ENCODE measurements at places on chromosomes 1 and 21.

GRCh38 chr1:24212376-24212775, 25.3 kb upstream of the IFNLR1 start:
- no peak for DNase-seq

GRCh38 chr1:29800120-29800519, 563.8 kb downstream of the PTPRU start:
- DNase-seq = no peak

DNA sequence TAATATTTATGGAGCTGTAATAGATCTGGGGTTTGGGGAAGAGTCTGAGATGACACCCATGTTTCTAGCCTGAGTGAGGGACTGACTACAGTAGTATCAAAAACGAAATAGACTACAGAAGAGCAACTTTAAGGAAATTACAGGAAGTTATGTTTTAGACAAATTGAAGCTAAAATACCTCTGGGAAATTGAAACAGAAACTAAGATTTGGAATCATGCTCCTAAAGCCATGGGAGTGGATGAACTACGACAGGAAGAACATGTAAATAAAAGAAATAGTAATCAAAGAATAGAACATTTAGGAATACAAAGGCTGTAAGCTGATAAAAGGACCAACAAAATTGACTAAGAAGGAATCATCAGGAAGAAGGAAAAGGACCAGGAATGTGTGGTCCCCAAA, 68.9 kb downstream of the KIAA0319L start:
- DNase-seq = no peak

DNA sequence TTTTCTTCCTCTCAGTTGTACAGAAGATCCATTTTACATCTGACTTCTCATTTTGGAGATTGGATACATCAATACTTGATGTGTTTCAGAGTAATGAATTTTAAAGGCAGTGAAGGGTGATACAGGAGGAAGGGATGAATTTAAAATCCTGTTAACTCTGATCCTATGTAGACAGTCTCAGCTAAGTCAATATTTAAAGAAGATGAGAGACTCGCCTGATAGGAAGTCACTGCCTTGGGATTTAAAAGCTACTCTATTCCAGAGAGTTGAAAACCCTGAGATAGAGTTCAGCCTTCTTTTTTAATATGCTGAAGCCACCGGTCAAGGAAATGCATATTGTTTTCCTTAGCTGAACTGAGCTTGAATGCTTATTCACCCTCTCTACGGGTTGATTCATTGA, 42.7 kb downstream of the HUNK start:
- DNase-seq = no peak

GRCh38 chr21:38486706-38487105, 11.6 kb downstream of the ERG start:
- no peak for DNase-seq

DNA sequence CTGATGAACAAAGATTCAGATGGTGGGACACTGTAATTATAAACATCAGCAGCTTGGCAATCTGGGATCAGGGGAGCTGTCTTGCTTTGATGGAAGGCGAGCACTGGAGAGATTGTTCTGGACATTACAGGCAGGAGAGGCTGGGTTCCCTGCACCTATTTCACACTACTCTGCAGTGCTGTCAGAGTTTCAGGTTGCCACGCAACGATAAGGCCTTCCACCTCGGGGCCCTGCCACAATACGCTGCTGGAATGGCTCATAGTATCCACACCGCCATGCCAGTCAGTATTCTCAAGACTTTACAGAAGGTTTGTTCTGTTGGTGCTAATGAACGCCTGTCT, 96.8 kb downstream of the GLIS1 start:
- no peak for DNase-seq

DNA sequence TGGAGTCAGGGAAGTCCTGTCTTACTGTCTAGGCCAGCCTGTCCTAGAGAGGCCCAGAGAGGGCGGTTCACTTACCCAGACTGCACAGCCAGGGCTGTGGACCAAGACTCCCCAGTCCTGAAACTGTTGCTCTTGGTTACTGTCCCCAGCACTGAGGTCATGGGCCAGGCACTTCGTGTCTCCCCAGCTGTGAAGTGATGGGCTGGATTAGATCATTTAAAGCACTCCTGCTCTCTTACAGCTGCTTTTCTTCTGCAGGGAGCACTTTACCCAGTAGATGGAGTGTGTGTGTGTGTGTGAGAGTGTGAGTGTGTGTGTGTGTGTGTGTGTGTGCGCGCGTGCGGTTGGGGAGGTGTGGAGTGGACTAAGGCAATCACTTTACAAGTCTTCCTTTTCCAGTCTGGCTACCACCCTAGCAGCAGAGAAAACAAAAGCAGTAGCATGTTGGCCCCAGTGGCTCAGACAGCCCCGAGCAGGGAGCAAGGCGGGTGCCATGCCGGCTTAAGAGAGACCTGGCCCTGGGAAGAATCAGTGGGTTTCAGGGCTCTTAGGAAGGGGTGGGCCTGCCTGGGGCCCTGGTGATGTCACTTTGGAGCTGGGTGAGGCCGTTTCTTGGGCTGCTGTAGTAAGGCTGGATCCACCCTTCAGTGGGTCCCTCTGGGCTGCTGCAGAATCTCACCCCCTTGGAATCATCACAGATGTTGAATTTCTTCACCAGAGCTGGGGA, 2.4 kb downstream of the SPSB1 start:
- peak; percentile 56 for DNase-seq

GRCh38 chr21:36743446-36743845, 44.5 kb downstream of the SIM2 start:
- no peak for DNase-seq

DNA sequence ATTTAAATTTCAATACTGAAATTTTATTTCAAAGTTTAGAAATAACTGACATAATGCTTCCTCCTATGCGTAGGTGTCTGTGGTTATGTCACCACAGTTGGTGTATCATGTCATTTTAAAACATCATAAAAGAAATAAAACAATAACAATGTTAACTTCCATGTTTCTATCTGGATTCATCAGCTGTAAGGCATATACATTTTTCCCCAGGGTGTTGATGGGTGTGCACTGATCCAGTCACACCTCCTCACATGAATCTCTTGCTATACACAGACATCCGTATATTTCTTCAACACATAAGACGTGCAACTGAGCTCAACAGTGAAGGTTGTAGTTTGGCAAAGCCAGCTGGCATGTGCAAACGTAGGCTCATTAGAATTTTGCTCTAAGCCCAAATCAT, 6.2 kb downstream of the KCNA3 start:
- DNase-seq = no peak

DNA sequence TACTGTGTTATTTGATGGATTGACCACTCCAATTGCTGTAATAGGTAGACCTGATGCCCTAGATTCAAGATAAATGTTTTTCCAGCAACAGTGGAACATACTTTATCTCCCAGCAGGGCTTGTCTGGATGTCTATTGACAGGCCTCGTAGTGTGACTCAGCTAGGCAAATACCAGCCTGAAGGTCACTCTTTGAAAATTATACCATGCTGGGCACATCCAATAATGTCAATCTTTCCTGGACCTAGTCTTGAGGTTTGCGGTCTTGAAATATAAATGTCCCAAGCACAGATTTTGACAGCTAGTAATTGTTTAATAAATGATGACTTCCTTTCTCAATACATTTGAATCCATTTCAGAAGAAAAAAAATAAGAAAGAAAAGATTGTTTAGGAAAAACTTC, 1138.0 kb upstream of the TMPRSS15 start:
- no peak for DNase-seq

DNA sequence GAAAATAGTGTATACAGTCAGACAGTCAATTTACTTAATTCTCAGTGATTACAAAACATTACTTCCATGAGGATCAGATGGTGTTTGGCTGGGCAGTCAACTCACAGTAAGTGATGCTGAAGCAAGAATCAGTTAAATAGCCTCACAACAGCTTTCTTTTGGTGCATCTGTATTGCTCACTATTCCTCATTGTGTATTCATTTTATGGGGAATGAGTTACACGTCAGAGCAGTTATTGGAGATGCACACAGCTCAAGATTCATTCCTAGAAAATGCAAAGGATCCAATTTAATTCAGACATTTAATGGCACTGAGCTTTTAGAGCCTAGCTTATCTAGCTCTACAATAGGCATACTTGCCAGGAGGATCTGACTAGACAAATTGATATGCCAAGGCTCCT, 150.6 kb downstream of the HS2ST1 start:
- no peak for DNase-seq

DNA sequence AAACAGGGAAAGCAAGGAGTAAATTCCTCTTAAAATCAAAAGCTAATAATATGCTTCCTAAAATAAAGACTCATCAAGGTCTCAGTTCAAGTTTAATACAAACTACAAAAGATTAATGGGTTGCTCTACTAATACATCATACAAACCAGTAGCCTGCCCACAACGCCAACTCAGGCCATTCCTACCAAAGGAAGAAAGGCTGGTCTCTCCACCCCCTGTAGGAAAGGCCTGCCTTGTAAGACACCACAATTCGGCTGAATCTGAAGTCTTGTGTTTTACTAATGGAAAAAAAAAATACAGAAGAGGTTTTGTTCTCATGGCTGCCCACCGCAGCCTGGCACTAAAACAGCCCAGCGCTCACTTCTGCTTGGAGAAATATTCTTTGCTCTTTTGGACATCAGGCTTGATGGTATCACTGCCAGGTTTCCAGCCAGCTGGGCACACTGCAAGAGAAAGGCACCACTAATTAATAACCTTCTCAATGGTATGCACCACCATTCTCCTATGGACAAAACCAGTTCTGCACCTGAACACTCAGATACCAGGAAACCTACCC, 10.6 kb downstream of the PRDX1 start:
- no peak for DNase-seq

DNA sequence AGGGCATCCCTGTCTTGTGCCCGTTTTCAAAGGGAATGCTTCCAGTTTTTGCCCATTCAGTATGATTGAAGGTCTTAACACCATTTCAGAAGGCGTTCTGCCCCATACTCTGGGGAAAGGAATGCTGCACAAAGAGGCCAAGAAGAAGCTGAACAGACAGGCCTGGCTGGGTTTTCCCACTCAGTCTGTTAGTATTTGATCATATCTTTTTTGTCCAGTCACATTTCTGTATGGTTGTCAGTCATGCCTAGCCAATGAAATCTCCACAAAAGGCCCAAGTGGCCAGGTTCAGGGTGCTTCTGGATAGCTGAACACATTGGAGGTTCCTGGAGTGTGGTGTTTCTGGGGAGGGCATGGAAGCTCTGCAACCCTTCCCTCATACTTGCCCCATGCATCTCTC, 72.1 kb downstream of the NEK7 start:
- no peak for DNase-seq

DNA sequence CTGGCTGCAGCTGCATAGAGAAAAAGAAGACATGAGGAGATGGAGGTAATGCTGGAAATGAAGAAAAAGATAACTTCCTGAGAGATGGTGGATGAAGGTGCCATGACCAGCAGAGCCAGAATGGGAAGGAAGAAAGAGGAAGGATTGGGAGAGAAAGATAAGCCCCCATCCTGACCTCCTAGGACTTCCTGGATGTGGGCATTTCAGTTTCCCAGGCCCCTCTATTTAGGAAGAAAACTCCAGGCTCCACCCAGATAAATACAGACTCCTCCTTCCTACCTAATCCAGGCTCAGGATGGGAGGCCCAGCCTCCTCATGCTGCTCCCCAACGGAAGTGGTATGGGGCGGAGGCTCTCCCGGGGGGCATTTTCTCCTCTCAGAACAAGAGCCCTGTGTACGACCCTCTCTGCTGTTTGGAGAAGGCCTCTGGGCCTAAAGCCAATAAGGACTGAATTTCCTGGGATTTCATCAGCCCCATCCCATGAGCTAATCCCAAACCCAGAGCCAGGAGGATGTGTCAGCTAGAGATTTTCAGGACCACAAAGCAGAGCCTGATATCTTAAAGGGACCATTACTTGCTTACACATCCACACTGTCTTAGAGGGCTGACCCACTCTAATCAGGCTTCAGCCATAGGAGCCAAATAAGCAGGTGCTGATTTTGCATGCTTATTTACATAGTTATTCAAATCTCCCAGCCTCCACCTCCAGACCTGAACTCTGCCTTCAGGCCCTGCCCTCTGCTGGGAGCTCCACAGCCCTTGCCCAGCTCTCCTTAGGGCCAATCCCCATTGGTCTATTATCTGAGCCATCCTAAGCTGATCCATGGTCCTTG, 5.1 kb upstream of the ARHGEF2 start:
- DNase-seq = no peak

DNA sequence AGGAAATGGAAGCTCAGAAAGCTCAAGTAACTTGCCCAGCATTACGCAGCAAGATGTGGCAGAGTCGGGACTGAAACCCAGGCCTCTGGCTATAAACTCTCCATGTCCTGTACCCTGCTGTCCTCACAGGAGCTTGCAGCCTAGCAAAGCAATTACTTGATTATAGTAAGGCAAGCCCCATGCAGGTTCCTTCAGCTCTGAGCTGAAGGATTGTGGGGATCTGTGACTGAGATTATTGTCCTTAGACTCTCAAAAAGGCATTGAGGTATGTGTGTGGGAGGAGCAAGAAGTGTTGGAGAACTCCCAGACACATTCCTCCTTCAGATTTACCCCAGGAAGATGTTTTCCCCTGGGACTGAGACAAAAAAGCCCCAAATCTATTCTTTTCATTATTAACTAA, 124.0 kb upstream of the SPATA6 start:
- DNase-seq = no peak

GRCh38 chr1:226601456-226601855, 52.9 kb downstream of the STUM start:
- DNase-seq = no peak

DNA sequence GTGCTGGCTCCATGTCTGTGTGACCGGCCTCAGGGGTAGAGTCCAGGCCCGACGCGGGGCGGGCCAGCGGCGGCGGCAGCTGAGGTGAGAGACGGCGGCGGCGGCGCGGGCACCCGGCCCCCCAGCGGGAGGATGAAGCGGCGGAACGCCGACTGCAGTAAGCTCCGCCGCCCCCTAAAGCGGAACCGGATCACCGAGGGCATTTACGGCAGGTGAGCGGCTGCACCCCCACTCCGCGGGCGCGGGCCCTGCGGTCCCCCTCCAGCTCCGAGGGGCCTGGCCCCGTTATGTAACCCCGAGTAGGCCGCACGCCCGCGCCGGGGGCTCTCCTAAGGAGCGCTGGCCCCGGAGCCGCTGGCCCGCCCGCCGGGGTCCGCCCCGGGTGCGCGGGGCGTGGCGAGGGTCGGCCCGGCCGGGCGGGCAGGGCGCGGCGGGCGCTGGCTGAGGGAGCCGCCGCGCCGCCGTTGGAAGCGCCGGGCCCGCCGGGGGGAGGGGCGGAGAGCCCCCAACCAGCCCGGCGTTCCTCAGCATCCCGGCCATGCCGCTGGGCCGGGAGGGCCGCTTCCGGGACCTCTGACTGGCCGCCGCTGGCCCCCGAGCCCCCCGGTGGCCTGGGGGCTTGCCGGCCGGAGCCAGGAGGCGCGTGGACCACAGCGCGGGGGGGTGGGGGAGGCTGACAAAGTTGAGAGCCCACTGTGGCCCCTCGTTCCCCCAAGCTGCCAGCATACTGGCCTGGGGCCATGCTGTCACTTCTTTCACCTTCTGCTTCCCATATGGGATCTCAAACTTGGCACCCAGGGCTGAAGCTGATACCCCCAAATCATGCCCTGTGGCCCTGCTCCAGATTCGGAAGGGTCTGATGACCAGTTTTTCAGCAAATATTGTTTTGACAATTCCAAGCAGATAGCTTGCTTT, 527 bp downstream of the MACO1 start:
- DNase-seq = no peak

GRCh38 chr1:17562375-17562774, 22.9 kb downstream of the ARHGEF10L start:
- no peak for DNase-seq

GRCh38 chr1:154865442-154866256, 4.4 kb downstream of the KCNN3 start:
- DNase-seq = no peak

All from activated CD4-positive, alpha-beta T cell treated with anti-CD3 and anti-CD28 coated beads, Interleukin-2, amount 50 U/mL, for 16 hours (primary cell).